T-cell (primary cell): ENCODE measurements at places on chromosomes 3 and 15.

DNA sequence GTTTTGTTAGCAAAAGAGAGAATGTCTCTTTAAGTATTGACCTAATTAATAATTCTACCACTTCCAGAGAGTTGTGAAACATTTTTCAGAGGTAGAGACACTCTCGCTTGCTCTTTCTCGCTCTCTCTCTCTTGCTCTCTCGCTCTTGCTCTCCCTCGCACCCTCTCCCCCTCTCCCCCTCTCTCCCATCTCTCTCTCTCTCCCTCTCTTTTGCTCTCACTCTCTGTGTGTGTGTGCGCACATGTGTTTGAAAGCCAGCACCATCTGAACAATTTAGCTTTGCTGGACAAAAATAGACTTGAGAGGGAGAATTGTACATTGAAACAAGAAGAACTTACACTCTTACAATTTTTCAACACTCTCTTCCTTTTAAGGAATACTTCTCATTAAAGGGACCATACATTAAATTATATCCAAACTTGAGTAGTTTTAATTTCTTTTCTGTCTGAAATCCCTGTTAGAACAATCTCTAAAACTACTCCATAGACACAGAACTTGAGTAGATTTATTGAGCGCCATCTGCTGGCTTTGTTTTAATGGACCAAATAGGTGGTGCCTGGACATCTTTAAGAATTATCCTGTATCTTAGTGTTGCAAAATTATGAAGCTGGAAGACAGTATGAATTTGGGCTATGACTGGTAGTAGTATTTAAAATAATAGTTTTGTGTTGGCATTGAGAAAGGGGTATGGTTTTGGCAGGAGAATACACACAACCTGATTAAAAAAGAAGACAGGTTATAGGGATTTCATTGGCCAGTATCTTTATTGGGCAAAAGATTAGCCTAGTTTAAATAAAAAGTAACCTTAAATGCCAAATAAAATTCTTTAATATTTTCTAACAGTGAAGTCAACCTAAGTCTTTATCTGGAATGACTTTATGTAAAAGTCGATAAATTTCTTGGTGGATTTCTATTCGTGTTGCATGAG is 124.6 kb downstream of the AKAP13 start:
- H3K36me3 ChIP-seq, result no peaks in the 10 kb centered on the region
- H3K4me1 ChIP-seq, result peaks cover 3% of the 10 kb centered on the region
- no peaks in the 10 kb centered on the region for H3K27me3 ChIP-seq
- peak; percentile 39 for DNase-seq
- H3K4me3 ChIP-seq, result no peak overlapping the region

GRCh38 chr3:15148614-15149013 is 49.7 kb upstream of the RBSN start:
- H3K27ac ChIP-seq, result no peak overlapping the region
- H3K27me3 ChIP-seq, result peaks cover 7% of the 10 kb centered on the region
- no peak overlapping the region for H3K4me3 ChIP-seq
- H3K36me3 ChIP-seq, result no peaks in the 10 kb centered on the region
- no peak for DNase-seq
- H3K4me1 ChIP-seq, result no peaks in the 10 kb centered on the region

GRCh38 chr3:187922704-187923416 is 177.6 kb upstream of the BCL6 start:
- H3K27ac ChIP-seq, result no peak overlapping the region
- H3K36me3 ChIP-seq, result no peaks in the 10 kb centered on the region
- no peak for DNase-seq
- no peak overlapping the region for H3K4me3 ChIP-seq
- no peaks in the 10 kb centered on the region for H3K27me3 ChIP-seq

- H3K27me3 ChIP-seq, result no peaks in the 10 kb centered on the region
- H3K36me3 ChIP-seq, result no peaks in the 10 kb centered on the region
- no peak overlapping the region for H3K27ac ChIP-seq
- no peak overlapping the region for H3K4me3 ChIP-seq
- no peaks in the 10 kb centered on the region for H3K4me1 ChIP-seq
These were observed 40.1 kb upstream of the NR2C2 start for GRCh38 chr3:14907043-14907966.

- no peaks in the 10 kb centered on the region for H3K4me1 ChIP-seq
- no peaks in the 10 kb centered on the region for H3K36me3 ChIP-seq
- H3K4me3 ChIP-seq, result no peak overlapping the region
- DNase-seq, result no peak
These were observed 523.2 kb downstream of the OTOL1 start for GRCh38 chr3:162019817-162020216.

DNA sequence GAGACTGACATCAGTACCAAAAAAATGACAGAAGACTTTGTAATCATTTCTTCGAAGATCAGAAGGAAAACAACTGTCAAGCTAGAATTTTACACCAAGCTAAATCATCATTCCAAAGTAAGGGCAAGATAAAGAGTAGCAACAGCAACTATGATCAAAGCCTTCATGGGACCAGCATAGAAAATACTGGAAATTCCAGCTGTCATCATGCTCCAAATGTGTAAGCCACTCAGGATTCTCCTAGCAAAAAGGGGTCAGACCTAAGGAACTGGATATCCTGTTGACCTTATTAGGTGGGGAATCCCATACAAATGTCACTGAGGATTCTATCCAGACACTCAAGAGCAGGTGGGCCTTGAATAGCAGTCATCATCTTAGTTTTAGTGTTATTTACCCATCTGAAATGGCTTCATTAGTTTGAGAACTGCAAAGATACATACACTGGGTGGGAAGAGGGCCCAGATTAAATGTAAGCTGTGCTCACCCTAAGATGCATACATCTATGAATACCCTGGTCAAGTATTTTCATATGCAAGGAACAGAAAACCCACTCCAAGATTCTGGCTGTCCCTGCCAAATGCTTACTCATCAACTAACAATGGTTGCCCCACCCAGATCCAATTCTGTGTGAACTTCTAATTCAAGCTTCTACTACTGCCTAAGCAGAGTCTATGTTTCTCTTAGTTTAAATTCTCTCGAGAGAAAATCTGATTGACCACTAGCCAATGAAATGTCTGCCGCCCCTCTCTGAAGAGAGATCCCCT is 33.5 kb downstream of the CLDN18 start:
- H3K27me3 ChIP-seq, result no peaks in the 10 kb centered on the region
- H3K4me3 ChIP-seq, result no peak overlapping the region
- no peak for DNase-seq
- no peaks in the 10 kb centered on the region for H3K36me3 ChIP-seq
- H3K27ac ChIP-seq, result no peak overlapping the region
- no peaks in the 10 kb centered on the region for H3K4me1 ChIP-seq

GRCh38 chr3:15292765-15293522 is 39.4 kb downstream of the SH3BP5 start:
- peak overlapping the region; percentile 76 for H3K27ac ChIP-seq
- H3K27me3 ChIP-seq, result no peaks in the 10 kb centered on the region
- H3K4me1 ChIP-seq, result peaks cover 26% of the 10 kb centered on the region

DNA sequence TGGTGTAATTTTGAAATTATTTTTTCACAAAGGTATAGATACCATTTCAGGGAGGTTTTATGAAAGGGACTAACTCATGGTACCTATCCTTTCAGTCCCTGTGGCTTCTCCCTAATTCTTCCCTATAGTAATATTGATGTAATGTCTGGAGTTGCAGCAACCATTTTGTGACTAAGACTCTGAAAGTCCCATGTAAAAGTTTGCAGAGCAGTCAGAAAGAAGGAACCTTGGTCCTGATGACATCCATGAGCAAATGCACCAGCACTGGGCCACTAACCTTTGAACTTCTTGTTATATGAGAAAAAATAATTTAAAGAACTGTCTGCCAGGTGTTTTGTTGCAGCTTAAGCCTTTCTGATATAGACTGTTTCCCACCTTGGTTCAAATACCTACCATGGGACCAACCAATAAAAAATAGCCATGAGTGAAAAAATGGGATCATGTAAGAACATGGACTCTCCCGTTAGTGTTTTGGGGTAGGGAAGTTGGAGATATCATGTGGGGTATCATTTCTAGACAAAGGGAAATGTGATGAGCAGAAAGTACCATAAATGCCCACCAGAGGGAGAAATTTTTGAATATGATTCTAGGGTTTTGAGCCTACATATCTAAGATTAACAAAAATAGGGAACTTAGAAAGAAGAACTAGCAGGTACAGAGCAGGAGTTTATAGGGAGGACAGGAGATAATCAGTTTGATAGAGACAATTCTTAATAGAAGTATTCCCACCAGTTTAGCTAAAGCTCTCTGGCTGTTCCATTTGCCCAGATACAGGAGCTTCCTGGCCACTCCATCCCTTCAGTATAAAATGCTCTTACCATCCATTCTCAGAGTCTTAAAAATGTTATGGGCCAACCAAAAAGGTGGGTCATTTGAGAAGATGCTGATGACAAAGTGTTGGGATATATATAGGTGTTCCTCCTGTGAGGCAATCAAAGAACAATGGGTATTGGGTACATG is 3.4 kb upstream of the CPOX start:
- H3K4me1 ChIP-seq, result peaks cover 12% of the 10 kb centered on the region
- H3K27me3 ChIP-seq, result no peaks in the 10 kb centered on the region
- no peak for DNase-seq
- no peaks in the 10 kb centered on the region for H3K36me3 ChIP-seq
- H3K4me3 ChIP-seq, result no peak overlapping the region

DNA sequence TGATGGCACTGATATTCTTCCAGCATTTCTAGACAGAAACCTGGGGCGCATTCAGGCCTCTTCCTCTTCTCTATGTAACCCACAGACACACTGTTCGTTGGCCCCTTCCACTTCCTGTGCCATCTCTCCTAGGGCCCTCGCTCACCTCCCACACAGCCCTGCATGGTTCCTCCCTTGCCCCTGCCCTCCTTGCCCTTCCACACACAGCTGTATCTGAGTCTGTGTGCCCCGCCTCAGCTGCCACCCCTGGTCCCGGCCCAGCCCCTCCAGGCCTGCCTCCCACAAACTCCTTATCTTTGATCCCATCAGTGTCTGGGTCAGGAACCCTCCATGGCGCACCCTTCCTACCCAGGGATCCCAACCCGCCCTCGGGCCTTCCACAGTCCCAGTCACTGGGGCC is 37.9 kb downstream of the RAB6B start:
- no peaks in the 10 kb centered on the region for H3K36me3 ChIP-seq
- H3K4me3 ChIP-seq, result no peak overlapping the region
- no peak for DNase-seq

DNA sequence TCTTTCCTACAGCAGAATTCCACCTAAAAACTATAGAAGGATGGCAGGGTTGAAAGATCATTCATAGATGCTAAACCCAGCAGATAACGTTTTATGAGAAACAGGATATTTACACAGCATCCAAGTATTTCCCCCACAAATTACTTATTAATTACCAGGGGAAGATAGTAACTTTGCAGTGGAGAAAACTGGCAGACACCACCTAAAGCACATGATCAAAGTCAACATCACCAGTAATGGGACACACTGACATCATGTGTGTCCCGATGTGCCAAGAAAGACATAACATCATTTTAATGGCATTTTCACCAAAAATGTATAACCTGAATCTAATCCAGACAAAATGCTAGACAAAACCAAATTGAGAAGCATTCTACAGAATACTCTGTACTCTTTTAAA is 220.4 kb upstream of the THBS1 start:
- DNase-seq, result no peak
- no peak overlapping the region for H3K4me3 ChIP-seq
- H3K27ac ChIP-seq, result no peak overlapping the region
- no peaks in the 10 kb centered on the region for H3K4me1 ChIP-seq
- no peaks in the 10 kb centered on the region for H3K36me3 ChIP-seq

DNA sequence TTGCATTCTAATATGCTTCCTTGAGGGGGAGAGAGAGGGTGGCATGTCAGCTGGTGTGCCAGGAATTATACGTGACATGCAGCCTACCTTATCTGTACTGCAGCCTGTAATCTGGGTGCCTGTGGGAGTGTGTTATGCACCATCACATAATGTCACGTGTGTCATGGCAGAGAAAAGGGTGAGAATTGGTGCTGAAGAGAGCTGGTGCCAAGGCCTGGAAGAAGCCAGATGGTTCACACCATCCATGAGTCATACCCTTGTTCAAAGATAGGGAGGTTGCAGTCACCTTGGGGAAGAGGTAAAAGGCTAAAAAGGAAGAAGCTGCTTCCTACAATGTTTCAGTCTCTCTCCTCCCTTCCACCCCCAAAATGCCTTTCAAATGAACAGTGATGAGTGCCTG is 5.3 kb downstream of the BRPF1 start:
- H3K27me3 ChIP-seq, result no peaks in the 10 kb centered on the region
- no peak overlapping the region for H3K27ac ChIP-seq
- H3K36me3 ChIP-seq, result peaks cover 76% of the 10 kb centered on the region
- no peak overlapping the region for H3K4me3 ChIP-seq
- DNase-seq, result no peak
- H3K4me1 ChIP-seq, result peaks cover 36% of the 10 kb centered on the region

DNA sequence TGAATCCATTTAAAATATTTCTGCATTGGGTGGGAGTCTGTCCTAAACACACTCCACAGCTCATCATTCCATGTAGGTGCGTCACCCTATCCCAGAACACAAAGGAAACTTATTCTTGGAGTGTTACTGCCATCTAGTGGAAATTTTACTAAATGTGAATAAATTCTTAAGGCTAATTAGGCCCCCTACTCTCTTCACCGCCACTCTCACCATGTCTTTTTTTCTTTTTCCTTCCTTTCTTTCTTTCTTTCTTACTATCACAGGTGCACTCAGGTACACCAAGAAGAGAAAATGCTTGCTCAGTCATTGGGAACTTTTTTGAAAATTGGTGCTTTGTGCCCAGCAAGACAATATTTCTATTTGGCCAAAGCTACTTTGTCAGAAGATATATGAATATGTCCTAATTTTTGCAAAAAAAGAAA is 26.4 kb upstream of the ATP8B4 start:
- DNase-seq, result no peak
- no peaks in the 10 kb centered on the region for H3K36me3 ChIP-seq
- no peak overlapping the region for H3K27ac ChIP-seq
- H3K4me3 ChIP-seq, result no peak overlapping the region
- H3K4me1 ChIP-seq, result no peaks in the 10 kb centered on the region

DNA sequence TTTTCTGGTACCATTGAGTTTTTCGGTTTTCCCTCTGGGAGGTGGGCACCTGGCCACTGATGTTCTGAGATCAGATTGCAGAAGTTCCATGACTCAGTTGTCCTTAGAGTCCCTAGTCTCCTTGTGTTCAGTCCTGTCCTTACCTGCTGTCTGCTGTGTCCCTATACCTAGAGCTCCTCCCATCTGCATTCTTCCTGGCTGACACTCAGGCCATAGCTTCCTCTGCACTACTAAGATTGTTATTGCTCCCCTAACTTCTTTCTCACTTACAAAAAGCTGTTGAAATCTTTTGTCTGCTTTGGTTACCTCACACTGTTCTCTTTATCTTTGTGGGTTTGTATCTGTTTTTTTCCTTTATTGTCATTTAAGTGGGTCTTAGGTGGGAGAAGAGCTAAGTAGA is 13.2 kb downstream of the USP3 start:
- H3K4me1 ChIP-seq, result peaks cover 55% of the 10 kb centered on the region
- no peak for DNase-seq
- no peak overlapping the region for H3K27ac ChIP-seq
- no peaks in the 10 kb centered on the region for H3K27me3 ChIP-seq

GRCh38 chr3:56812754-56813652 is 11.3 kb upstream of the ARHGEF3 start:
- H3K4me1 ChIP-seq, result peaks cover 45% of the 10 kb centered on the region
- no peaks in the 10 kb centered on the region for H3K27me3 ChIP-seq
- DNase-seq, result no peak
- H3K27ac ChIP-seq, result peak overlapping the region; percentile 61
- H3K4me3 ChIP-seq, result no peak overlapping the region
